AG08396 (cell line): ENCODE measurements at places on chromosomes 1 and 21.

- no peak for DNase-seq
Measured at GRCh38 chr1:220875260-220875659, 4.0 kb upstream of the HLX start.

- no peak for DNase-seq
Measured at GRCh38 chr1:94552071-94552586, 10.6 kb upstream of the F3 start.

GRCh38 chr1:20964540-20965484, 177.7 kb upstream of the HP1BP3 start:
- no peak for DNase-seq

GRCh38 chr1:18109058-18109755, 1.6 kb downstream of the IGSF21 start:
- no peak for DNase-seq

- no peak for DNase-seq
Measured at GRCh38 chr1:65055747-65056146, 89.4 kb upstream of the JAK1 start.

GRCh38 chr1:246815693-246816270, 91.6 kb downstream of the SCCPDH start:
- no peak for DNase-seq

DNA sequence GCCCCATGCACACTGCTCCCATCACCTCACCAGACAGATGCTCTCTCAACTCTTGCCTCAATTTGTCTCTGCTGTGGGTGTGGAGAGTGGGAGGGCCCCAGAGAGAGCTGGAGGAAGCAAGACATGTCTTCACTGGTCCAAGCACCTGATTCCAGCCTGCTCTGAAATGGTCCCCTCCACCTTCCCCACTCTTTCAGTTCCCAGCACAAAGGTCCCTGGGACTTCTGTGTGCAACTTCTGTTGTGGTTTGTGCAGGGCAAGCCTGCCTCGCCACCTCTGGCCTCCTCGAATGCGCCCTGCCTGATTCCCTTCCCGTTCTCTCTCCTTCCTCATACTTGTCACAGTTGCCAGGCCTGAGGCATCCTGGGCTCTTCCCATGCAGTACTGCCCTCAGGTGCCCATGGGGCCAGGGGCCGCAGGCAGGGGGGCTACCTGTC, 119.3 kb downstream of the SYT2 start:
- DNase-seq: no peak

GRCh38 chr1:227741166-227741870, 6.1 kb downstream of the SNAP47 start:
- DNase-seq: no peak

GRCh38 chr21:26136671-26137070, 33.9 kb downstream of the APP start:
- DNase-seq: no peak

DNA sequence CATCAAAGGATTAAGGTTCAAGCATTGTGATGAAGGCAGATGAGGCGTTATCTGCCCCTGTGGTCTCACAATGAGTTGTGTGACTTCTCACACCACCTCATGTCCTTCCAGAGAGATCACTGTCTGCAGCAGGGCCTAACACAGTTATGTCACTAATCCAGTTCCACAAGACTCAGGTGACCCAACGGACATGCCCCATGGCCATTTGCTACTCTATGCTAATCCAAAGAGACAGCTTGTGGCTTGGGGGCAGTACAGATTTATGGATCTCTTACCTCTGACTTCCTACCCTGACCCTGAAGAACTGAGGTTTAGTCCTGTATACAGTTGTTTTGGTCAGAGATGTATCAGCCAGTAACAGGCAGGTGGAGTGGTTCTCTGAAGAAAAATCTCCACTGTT, 147.1 kb downstream of the GLUL start:
- DNase-seq: no peak

GRCh38 chr1:17538428-17539117, 925 bp upstream of the ARHGEF10L start:
- no peak for DNase-seq

DNA sequence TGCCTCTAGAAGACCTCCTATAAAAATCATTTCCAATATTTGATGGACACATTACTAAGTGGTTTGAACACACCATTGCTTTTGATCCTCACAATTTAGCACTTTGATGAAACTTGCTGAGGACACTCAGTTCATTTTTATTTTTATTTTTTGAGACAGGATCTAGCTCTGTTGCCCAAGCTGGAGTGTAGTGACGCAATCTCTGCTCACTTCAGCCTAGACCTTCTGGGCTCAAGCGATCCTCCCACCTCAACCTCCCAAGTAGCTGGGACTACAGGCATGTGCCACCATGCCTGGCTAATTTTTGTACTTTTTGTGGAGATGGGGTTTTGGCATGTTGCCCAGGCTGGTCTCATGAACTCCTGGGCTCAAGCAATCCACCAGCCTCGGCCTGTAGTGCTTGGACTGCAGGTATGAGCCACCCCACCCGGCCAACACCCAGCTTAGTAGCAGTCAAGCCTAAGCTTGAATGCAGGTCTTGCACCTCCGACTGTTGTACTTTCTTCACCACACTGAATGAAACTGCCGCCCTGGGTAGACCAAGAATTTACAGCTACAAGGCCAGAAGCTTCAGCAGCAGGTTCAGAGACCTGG, 24.8 kb upstream of the ATP2B4 start:
- DNase-seq: no peak

- DNase-seq: no peak
Measured at GRCh38 chr1:11924334-11925195, 1.7 kb downstream of the KIAA2013 start.

GRCh38 chr1:221268295-221268694, 389.1 kb downstream of the HLX start:
- DNase-seq: peak; percentile 58

DNA sequence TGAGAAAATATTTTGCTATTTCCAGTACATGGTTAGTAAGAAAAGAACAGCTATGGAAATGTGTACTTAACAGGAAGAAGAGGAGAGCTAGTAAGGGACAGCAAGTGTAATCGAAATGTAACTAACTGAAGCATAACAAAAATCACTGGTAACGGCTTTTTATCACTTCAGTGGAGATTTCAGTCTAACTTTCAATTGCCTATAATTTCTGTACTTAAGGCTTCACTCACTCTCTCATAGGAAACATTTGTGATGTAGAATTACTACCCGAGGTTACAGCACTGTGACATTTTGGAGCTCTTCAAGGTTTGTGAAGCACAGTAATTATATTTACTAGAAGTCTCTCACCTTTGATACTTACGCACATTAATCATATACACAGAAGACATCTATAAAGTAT, 1119.1 kb downstream of the AMY1C start:
- DNase-seq: no peak

GRCh38 chr21:29074007-29074376, 544 bp upstream of the CCT8 start:
- no peak for DNase-seq

DNA sequence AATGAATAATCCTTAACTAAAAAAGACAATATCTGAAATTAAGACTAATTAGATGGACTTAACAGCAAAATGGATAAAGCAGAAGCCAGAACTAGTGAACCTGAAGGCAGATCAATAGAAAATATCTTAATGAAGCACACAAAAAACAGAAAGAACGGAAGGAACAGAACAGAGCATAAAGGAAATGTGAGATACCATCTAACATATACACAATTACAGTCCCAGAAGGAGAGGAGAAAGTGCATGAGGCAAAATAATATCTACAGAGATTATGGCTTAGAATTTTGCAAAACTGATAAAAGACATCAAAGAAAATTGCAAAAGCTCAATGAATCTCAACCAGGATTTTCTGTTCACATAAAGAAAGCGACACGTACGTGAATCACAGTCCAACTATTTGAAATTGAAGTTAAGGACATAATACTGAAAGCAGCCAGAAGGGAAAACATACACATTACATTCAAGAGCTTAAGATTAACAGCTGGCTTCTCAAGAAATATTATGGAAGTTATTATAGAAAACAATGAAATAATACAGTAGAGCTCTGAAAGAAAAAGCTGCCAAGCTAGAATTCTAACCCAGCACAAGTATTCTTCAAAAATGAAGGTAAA, 182.0 kb downstream of the CDC42BPA start:
- no peak for DNase-seq

DNA sequence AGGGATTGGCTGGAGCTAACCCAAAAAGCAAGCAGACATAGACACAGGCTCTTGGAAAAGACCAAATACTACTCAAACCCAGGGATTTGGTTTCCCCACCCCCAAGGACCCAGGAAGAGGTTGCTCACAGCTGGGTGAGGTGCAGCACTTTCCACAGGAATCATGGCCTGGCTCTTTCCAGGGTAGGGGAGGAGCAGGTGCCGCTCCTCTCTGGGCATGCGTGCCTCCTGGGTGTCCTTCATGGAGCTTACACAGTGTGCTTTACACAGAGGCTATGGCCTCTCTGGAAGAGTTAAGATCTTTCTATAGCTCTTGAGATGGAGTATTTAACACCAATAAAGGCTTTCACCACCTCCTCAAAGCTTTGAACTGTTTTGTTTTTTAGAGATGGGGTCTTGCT, 88.3 kb downstream of the CD58 start:
- no peak for DNase-seq

DNA sequence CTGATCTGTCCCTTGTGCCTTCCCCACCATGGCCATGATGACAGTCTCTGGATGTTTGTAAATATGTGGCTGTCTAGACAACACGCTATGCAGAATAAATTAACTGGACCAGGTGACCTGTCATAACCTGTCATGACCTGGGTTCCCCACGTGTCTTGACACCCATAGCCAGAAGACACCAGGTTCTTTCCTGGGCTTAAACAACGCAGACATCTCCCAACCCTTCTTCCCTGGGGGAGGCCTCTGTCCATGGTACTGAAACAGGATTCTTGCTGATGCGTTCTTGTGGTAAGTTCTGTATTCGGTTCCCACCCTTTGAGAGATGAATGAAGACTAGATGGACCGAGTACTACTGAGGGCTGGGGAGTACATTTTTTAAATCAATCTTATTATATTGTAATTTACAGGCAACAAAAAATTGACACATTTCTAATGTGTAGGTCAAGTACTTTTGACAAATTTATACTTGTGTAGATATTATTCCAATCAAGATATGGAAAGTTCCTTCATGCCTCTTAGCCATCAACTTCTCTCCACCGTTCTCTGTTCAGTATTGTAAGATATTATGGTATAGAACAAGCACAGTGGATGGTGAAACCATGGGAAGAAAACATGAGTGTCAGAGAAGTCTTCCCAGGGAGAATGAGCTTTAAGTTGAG, 738.8 kb downstream of the PTPRU start:
- DNase-seq: peak; percentile 53

DNA sequence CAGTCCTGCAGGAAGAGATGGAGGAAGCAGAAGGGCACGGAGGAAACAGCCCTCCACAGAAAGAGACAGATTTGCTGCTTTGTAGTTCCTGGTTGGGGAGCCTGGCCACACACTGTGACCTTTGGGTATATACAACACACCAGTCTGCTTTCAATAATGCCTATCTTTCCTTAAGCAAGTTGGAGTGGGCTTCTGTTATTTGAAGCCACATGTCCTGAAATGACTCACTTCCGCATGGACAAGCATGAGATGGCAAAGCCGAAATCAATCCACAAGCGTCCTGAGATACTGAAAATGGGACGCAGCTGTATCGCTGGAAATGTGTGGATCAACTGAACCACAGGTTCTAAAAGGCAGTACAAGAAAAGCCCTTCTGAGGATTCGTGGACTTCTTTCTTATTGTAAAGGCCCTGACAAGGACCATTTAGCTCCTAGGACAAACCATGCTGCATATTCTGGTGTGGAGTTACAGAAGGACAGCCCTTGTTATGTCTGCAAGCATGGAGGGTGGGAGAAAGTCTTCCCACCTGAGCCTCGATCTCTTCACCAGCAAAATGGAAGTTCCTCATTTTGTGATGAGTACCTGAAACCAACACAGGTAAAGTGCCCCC, 22.7 kb upstream of the FHAD1 start:
- no peak for DNase-seq

DNA sequence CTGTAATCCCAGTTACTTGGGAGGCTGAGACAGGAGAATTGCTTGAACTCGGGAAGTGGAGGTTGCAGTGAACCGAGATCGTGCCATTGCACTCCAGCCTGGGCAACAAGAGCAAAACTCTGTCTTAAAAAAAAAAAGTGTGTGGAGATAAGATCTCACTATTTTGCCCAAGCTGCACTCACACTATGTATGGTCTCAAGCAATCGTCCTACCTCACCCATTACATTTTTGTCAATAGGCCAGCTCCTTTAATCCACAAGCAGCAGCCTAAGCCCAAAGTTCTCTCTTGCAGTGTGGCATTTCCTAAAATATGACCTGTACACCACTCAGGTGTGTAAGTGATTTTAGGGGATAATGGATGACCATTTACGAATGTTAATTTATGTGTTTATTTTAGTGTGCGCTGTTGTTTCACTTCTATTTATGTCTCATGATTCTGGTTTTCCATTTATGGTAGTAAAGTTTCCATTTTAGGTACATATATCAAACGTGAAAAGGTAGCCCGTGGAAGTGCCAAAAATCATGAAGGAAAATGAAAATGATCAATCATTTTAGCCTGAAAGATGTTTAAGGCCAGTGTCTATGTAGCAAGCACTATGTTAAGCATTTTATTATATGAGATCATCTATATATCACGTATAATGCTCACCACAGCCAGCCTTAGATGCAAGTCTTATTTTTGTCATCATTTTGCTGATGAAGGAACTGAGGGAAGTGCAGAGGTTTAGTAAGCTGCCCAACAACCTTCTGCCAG, 5.6 kb downstream of the LCK start:
- DNase-seq: no peak

GRCh38 chr1:229457436-229457835, 23.5 kb upstream of the ACTA1 start:
- DNase-seq: no peak

DNA sequence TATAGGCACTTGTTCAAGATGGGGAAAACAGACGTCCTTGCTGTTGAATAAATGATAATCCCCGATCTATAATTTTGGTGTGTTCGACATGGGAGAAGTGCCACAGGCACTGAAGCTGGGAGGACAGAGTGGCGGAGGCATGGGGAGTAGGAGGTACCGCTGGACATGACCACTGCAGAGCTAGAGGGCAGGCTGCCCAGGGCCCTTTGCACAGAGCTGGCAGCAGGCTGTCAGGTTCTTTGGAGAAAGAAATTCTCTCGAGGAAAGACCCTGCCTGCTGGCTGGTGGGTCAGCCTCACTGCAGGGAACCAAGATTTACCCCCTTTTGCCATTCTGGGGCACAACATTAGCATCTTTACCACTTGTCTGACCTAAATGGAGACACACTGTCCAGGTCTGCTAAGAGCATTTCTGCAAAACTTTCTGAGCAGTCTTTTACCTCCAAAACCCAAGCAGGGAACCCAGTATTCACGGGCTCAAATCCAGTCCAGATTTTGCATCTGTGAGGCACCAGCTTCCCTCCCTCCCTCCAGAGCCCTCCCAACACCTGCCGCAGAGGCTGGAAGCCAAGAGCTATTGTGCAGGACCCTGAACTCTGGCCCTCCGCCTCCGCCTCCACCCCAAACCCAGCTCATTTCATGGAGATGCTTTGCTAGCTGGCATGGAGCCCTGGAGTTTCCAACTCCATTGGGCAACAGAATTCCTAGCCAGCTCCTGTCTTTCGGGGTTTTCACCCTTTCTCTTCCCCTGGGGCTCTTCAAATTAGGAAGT, 142.3 kb downstream of the PLXNA2 start:
- no peak for DNase-seq
